ENCODE measurements at places on chromosomes 2 and 18.

GRCh38 chr2:153986488-153987229, 114.9 kb downstream of the GALNT13 start:
- no peak for DNase-seq

DNA sequence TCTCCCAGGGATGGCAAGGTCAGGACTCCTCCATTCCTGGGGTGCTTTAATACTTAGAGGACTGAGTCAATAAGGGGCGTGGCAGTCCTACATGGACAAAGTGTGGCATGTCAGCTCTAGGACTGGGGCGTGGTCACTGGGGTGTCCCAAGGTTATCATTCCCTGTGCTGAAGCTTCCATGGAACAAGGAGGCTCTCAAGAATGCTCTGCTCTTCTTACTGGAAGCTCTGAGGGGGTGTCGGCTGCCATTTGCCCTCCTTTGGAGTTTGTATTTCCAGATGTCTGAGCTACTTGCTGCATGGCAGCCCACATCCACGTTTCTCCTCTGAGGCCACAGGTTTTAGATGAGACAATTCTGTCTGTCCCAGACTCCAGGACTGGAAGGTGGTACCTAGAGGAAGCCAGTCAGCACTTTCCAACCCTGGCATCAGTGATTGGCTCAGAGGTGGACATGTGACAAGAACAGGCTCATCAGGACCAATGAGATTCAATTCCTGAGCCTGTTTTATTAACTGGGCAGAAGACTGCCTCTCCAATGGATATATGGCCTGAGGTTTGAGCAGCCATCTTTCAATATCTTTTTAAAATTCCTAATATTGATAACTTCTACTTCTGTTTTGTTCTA, 128.9 kb upstream of the ARL4C start:
- DNase-seq, result no peak

- peak; percentile 83 for DNase-seq
Measured at GRCh38 chr18:76491776-76492668, 3.0 kb downstream of the ZNF516 start.

DNA sequence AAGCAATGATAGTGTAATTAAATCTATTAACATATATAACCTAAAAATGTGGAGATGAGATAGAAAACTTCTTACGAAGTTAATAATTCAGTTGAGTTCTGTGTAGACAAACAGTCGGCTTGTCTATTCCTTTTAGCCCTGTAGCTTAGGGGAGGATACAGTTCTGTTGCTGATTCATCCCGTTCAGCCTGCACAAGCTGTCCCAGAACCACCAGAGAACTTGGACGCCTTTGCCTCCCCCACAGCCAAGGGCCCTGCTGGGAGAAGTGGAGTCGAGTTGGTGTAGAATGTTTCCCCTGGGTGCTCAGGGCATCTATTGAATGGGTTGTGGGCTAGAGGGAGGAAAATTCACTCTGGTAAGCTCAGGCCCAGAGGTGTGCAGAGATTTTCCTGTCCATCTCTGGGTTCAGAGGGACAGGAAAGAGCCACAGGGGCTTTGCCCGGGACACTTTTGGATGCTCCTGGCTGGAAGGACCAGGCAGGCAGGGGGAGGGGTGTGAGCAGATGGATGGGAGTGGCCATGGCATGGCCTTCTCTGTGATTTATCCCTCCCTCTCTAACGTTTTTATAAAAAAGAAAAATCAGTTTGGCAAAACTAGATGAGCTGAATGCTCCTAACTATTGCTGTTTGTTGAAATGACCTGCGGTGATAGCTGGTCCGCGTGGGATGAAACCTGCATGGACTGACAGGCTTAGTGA, 42.8 kb upstream of the GALR1 start:
- no peak for DNase-seq

- no peak for DNase-seq
Measured at GRCh38 chr18:46877329-46877987, 39.8 kb downstream of the PIAS2 start.

DNA sequence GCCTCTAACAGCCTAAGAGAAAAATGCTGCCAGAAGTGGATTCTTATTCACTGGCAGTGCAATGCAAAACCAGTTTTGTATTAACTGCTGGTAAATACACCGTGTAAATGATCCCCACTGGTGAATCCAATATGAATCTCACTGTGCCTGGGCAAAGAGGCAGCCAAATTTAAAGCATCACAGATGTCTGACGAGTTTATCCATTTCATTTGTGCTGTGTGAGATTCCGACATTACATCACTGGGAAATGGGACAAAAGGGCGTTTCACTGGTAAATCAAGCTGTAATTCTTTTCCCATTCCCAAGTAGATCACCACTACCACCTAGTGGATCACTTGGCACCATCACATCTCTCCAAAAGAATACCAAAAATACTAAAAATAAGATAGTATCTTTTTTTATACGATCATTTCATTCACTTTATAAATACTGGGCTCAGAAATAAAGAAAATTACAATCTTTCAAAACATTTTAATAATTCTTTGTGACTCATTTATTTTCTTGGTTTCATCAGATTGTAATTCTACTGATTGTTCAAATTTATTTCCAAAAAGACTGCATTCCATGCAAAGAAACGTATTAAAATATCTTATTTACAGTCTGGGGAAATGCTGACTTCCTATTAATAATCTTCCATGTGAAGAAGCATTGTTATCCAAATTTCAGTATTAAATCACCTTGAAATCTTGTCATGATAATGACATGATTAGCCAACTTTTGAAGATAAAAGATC, 125.6 kb downstream of the GRB14 start:
- DNase-seq, result no peak

- no peak for DNase-seq
Measured at GRCh38 chr2:190432567-190433231, 24.5 kb downstream of the MFSD6 start.

DNA sequence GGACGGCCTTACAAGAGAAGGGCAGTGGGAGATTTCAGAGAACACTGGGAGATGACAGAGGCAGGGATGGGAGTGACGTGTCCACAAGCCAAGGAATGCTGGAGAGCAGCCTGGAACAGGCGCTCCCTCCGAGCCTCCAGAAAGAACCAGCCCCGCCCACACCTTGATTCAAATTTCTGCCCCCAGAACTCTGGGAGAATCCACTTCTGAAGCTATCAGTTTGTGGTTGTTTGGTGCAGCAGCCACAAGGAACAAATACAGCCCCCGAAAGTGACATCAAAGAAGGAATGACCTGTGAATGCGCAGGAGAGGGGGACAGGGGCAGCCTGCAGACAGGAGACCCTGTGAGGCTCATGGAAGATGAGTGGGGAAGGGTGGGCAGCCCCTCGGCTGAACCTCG, 67.3 kb downstream of the TWIST2 start:
- DNase-seq, result no peak

- no peak for DNase-seq
Measured at GRCh38 chr18:49013291-49013691, 62.5 kb upstream of the SMAD7 start.
